ENCODE measurements at places on chromosomes 12 and 14.

DNA sequence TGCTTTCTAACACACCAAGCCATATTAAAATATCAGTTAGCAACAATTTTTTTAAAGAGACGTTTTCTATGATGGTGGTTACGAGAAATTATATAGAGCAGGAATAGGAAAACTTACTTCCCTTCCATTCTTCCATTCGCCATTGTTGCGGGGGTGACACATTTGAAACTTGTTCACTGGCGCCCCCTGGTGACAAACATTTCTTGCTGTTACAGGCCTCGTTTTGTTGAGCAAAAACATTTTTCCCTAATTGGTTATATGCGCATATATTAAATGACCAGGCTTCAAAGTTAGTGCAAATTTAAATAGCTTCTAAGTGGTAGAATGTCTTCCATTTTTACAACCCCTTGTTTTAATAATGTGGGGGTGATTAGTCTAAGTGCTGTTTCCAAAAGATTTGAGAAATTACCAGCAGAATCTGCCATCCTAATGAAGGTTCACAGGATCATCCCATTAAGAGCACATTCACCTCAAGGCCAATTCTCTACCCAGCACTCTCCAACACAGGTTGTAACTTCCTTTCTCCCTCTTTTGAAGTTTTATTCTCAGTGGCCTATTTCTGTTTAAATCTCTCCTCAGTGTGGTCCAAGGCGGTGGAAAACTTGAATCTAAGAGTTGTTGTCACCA, 1124.7 kb downstream of the FLRT2 start:
- DNase-seq = peak; percentile 57

- no peak for DNase-seq
These were observed 13.6 kb downstream of the PAH start for GRCh38 chr12:102903337-102904007.

- no peak for DNase-seq
These were observed 42.3 kb downstream of the FZD10 start for GRCh38 chr12:130204541-130204953.

DNA sequence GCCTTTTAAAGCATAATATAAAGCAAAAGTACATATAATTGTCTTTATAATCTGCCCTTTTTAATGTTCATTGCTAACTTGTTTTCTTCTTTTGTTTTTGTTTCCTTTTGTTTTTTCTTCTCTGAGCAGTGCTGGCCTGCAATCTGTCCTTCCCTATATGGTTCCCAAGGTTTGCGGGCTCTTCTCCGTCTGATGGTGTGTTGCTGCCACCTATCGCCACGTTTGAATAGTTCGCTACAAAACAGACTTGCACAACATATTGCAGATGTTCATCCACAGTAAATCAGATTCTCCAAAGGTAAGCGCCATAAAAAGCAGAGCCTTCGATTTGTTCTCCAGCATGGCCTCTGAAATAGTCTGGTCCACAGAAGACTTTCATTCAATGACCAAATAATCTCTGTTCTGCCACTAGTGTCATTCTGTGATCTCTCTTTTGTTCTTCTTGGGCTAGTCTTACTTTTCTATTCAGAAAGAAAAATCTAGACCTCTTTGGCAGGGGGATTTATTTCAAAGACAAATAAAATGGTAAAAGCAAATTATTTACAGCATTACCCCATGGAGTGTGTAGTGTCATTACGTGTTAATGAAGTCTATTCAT, 33.5 kb downstream of the C12orf50 start:
- peak; percentile 60 for DNase-seq

DNA sequence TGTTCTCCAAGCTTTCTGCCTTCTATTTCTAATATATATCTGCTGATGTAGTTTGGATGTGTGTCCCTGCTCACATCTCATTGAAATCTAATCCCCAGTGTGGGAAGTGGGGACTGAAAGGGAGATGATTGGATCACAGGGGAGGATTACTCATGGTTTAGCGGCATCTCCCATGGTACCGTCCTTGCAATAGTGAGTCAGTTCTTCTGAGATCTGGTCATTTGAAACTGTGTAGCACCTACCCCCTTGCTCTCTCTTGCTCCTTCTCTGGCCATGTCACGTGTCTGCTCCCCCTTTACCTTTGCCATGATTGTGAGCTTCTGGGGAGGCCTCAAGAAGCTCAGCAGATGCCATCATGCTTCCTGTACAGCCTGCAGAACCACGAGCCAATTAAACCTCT, 26.2 kb upstream of the ALX1 start:
- no peak for DNase-seq

DNA sequence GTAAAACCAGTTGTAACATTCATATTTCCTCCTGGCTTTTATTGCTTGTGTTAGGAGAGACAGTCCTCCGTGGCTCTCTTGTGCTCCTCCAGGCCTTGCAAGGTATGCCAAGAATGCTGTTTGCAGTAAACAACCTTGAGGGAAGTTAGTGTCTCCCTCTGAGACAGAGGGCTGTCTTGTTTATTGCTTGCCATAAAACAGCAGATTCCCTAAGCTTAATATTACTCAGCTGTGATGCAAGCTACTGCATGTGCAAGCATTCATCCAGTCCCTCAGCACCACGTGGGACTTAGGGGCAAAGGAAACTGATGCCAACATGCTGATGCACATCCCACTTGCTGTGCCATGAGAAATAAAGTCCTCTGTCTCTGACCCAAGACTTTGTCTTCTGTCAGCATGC, 6.6 kb downstream of the POMT2 start:
- peak; percentile 69 for DNase-seq

GRCh38 chr12:39043424-39043822, 138.0 kb upstream of the CPNE8 start:
- DNase-seq = no peak

DNA sequence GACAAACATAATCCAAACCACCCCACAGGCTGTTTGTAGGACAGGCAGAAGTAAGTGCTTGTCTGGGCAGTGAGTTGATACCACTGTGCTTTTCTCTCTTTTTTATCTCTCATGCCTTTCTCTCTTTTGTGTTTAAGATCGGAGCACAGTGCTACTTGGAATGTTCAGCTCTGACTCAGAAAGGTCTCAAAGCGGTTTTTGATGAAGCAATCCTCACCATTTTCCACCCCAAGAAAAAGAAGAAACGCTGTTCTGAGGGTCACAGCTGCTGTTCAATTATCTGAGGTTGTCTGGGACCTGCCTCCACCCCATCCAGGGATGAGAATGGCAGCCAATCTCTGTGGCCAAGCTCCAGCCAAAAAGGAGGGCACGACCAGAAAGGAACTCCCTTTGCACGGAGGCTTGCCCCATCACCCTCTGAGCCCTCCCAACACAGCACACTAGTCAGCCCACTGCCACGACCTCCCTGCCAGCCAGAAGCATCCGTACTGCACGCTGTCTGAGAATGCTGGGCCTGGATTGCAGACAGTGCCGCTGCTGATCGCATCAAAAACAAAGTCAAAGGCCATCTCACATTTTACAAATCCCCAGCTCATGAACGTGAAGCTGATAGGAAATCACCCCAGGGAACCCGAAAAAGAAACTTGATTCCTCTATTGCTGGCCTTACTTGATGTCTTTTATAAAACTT, 27.8 kb downstream of the GPHB5 start:
- no peak for DNase-seq

DNA sequence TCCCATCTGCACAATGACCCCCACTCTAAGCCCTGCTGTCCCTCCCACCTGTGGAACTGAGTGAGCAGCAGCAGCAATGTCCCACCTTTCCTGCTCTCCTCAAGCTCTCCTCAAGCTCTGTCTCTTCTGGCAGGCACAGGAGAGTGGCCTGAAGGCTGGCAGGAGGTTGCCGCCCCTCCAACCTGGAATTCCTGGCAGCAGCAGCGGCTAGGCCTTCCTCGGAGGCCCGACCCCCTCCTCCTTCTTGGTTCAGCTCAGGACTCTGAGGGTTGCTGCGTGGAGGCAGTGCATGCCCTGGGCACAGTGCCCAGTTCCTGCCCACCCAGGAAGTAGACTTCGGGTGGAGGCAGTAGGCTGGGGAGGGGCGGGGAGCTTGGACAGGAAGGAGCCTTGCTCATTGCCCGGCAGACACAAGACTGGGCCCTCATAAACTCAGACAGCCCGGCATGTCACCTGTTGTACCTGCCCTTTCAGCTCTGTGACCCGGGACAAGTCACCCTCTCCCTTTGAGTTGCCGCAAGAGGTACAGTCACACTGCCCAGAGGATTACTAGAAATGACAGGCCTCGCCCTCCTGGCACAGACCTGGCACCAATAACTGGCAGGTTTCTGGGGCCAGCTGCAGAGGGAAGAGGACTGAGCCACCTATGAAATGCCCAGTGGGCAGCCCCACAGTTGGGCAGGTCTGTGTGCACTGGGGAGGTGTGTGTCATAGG, 2.1 kb upstream of the SERPINA1 start:
- peak; percentile 87 for DNase-seq

- DNase-seq = peak; percentile 78
These were observed 4.6 kb downstream of the ZNF384 start for GRCh38 chr12:6684609-6685008.

DNA sequence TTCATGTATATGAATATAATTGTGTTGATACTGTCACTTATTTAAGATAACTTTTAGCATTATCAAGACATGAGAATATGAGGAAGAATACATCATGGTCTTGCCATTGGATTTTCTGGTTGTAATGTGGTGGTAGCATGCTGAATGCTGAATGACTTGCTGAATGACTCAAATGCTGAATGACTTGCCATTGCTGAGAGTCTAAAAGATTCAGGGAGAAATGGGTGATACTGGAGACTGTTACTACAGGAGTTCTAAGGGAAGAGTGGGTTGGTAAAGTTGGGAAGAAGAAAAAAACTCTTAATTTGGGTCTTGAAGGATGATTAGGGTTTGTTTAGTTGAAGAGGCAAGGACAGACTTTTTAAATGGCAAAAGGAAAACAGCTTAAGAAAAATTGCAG, 72.1 kb upstream of the MANSC4 start:
- DNase-seq = no peak

DNA sequence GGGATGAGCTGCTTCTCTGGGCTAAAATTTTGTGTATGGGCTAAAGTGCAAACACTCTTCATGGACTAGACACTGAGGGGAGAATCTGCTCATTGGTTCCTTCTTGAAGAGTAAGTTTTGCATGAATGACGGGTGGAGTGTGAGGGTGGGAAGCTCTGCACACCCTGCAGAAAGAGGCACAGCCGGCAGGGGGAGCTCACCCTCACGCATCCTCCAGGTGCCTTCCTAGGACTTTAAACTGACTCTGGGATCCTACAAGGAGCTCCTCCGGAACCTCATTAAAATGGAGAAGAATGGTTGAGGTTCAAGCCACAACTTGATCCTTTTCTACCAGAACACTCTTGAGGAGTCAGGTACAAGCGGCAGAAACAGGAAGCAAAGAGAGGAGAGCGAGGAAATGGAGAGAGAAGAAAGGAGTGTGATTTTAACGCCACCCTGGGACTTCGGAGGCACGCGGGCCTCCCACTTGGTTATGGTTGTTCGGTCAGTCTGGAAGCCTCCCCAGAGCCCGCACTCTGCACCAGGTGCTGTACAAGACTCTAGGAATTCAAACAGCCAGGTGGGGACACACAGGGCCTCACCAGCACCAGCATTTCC, 87.5 kb downstream of the SETD3 start:
- peak; percentile 27 for DNase-seq

DNA sequence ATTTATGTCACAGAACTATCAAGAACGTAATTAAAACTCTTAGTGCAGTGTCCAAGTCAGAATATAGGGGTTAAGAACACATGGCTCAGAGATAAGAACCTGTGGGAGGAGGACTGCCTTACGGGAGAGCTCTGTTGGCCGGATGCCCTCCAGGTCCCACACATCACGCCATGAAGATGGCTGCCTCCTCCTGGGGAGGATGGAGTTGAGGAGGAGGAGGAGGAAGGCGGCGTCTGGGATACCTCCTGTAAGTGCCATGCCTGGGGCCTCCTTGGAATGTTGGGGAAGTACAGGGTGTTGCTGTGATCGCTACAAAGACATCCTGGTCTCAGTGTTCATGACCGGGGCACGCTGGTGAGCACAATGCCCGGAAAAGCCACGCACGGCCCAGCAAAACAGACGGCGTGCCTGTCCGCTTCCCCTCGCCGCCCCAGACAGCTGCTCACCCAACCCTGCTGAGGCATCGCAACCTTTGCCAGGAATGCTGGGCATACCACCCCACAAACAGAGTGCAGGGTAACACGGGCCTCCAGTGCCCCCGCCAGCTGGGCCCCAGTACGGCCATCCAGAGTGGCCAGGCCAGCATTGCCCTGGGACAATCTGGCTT, 28.7 kb upstream of the CD9 start:
- no peak for DNase-seq

DNA sequence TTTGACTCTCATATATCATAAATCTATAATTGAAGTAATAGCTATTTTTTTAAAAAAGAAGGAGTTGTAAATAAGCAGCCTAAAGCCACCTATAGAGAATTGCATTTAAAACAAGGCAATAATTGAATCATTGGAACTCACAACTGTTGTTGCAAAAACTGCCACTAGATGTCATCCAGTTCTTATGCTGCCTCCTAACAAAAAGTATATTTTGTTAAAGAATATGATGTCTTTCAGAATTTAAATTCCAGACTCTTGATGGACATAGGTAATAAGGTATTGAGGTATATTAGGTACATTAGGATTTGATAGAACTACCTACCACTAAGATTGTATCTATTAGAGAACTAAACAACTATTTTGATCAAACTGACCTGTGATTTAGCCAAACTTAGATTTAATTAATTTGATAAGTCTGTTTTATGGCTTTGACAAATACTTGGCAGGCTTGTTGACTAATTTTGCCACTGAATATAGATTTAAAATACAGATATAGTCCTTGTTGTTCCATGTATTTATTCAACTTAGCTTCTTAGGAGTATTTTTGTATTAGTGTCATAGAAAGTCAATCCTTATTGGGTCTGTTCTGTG, 401.4 kb downstream of the RPL10L start:
- peak; percentile 4 for DNase-seq

DNA sequence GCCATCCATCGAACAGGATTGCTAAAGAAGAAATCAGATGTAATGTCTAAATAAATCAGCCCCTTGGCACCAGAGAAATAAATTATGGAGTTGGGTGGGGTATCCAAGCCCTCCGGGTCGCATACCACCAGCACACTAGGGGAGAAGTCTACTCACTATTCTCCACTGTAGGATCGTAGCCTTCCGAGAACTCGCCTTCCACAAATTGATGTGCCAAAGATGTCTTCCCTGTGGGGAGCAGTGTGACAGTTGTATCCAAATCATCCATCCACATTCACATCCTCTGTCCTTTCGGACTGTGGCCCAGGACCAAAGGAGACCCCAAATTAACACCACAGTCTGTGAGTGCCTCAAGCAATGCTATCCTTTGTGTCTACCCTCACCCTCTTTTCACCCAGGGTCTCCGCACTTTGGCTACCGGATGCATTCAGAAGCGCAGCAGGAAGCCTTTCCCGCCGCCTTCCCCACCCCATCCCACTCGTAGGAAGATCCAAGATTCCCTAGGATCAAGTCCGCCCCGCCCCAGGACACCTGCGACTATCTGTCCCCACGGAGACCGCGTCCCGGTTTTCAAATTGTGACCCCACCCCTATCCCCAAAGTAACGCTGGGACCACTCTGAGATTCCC, 786 bp downstream of the RHEBL1 start:
- no peak for DNase-seq

- DNase-seq = no peak
These were observed 50.9 kb downstream of the KCNA5 start for GRCh38 chr12:5094551-5094950.
